ENCODE measurements at places on chromosomes 5 and 9.

- DNase-seq = no peak
Observed at GRCh38 chr9:105979290-105979689, 284.9 kb downstream of the TMEM38B start.

GRCh38 chr5:97009212-97009898 lies 73.5 kb downstream of the LNPEP start:
- peak; percentile 70 for DNase-seq

DNA sequence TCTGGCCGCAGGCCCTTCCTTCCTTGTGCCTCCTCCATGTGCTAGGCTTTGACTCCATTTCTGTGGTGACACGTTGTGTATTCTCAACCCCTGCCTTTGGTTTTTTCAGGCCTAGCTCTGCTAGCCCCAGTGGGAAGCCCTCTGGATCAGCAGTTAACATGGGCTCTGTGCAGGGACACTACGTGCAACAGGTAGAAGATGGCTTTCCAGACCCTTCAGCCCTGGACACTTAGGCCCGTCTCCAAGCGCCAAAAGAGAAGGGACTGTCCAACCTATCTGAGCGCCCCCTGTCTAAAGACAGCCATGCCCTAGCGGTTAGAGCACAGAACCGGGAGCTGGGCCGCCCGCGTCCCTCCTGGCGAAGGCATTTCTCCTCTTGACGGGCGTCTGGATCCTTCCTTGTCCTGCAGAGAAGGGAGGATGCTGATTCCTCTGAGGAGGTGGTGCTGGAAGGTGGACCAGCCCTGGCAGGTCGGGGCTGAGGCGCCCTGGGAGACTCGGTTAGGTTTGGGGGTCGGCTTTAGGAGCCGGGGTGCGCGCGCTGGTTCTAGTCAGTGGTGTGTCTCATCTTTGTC lies 8.3 kb upstream of the POMT1 start:
- no peak for DNase-seq

DNA sequence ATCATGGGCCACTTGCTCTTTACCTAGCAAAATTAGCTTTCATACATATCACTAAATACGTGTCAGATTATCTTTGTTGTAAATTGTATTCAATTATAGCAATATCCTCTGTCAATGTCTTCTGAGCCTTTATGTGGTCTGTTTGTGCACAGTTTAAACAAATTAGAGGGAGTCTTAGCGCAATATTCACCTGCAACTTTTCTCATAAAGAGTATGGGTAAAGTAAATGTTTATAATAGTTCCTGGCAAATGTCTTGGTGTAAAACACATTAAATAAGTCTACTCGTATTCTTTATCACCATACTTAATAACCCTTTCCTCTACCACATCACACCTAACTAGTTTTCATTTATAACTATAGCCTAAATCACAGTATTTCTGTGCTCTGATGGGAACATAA lies 169.0 kb downstream of the PCSK1 start:
- DNase-seq = no peak

GRCh38 chr5:132057498-132058255 lies 2.8 kb upstream of the IL3 start:
- peak; percentile 42 for DNase-seq

DNA sequence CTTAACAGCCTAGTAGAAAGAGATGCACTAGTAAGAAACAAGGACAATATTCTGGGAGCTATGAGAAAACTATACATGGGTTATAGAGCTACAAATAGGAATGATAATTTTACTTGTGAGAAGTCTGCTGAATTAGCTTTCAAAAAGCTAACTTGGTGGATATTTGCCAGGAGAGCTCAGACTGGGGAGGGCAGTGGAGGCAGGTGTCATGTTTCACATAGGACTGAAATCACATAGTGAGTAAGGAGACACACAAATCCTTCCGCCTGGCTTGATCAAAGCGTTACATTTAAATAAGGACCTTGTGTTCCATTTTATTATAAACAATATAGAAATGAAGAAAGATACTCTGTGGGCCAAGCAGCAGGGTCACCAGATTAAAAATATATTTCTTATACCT lies 235.0 kb downstream of the ISL1 start:
- DNase-seq = no peak

GRCh38 chr5:127664093-127664492 lies 15.2 kb downstream of the CTXN3 start:
- no peak for DNase-seq

- no peak for DNase-seq
Observed at GRCh38 chr5:75239681-75240080, 3.0 kb upstream of the ANKRD31 start.

DNA sequence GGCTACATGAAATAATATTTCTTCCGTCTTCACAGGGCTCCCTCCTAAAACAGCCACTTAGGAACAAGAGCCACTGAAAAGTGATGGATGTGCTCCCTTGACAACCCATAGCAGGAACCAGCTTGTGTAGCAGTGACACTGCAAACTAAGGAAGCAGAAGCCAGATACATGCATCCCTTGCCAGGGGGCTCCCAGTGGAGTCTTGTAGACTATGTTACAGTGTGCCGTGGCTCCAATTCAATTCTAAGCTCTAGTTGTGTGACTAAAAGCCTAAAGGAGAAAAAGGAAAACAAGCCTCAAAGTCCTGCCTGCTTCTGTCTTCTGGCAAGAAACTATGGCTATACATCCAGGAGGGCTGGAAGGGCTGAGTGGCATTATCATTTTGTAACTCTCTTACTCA lies 12.2 kb upstream of the TAF1L start:
- no peak for DNase-seq

- no peak for DNase-seq
Observed at GRCh38 chr9:112755675-112756074, 5.1 kb downstream of the SNX30 start.

DNA sequence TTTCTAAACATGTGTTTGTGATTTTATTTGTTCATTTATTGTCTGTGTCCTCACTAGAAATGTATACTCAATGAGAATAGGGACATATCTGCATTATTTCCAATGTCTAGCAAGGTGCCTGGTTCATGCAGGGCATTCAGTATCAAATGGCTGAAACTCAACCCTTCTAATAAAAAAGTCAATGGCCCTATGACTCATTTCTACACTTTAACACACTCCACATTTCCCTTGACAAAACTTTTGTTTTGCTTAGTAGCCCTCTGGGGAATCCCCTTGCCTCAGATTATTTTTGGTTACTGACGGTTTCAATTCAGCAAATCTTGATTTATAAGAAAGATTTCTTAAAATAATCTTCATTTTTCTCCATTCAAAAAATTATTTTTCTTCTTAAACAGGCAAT lies 206.0 kb upstream of the DMRTA1 start:
- DNase-seq = no peak
